ENCODE measurements at places on chromosomes 12 and 14.

- no peak for DNase-seq
Observed at GRCh38 chr12:53476769-53477209, 22.5 kb downstream of the MAP3K12 start.

- no peak for DNase-seq
Observed at GRCh38 chr14:96805956-96806355, 8.8 kb downstream of the VRK1 start.

- no peak for DNase-seq
Observed at GRCh38 chr12:91983935-91984334, 161.7 kb downstream of the BTG1 start.

DNA sequence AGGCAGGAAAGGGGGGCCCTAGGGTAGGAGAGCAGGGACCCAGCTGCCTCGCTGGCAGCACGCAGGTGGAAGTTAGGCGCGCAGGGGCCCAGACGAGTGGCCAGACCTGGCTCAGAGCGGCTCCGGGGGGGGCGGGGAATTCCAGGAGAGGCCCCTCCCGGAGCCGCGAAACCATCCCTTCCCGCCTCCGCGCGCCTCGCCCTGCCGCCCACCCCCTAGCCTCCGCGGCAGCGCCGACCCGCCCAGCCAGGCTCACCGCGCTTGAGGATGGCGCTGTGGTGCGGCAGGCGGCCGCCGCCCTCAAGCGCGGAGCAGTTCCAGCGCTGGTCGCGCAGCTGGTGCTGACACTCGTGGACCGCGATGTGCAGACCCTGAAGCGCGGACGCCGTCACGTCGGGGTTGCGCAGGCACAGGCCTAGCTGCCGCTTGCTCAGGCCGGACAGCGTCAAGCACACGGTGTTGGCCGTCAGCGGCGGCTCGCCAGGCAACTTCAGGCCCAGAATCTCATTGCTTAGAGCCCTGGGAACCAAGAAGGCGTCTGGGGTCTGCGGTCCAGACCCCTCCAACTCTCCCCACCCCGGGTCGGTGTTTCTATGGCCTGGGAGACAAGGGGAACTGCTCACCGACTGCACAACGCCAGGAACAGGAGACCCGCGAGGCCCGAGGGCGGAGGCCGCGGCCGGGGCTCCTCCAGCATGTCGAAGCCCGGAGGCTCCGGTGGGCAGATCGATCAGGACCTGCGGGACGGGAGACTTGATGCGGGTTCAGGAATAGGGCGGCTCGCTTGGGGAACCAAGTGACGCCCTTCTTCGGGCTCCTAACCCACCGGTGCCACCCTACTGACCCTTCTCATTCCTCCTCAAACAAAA lies 1.5 kb downstream of the WNT10B start:
- DNase-seq = no peak

DNA sequence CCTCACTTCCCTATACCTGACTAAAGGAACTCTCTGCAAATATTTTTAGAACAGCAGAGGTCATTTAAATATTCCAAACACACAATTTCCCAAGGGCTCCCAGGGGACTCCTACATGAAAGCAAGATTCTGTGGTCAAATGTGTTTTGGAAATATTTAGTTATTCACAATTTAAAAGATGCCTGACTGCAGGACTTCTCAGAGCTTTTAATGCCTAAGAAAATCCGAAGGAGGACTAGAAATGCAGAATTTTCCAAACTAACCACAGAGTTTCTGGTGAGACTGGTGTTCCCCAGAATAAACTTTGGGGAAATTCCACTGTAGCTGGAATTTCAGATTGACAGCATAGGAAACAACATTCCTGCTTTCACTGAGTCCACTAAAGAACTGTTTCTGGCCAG lies 84.8 kb upstream of the MAP1LC3B2 start:
- DNase-seq = no peak

DNA sequence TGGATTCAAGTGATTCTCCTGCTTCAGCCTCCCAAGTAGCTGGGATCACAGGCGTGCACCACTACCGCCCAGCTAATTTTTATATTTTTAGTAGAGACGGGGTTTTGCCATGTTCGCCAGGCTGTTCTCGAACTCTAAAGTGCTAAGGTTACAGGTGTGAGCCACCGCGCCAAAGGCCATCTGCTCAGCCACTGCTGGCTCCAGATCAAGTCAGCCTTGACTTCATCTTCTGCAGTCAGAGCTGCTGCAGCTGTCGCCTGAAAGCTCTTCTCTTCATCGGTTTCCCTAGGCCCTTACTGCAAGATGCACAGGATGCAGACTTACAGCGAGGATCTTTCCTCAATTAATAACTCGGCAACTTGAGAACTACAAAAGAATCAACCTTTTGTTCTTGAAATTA lies 66.8 kb downstream of the CLIP1 start:
- DNase-seq = no peak

DNA sequence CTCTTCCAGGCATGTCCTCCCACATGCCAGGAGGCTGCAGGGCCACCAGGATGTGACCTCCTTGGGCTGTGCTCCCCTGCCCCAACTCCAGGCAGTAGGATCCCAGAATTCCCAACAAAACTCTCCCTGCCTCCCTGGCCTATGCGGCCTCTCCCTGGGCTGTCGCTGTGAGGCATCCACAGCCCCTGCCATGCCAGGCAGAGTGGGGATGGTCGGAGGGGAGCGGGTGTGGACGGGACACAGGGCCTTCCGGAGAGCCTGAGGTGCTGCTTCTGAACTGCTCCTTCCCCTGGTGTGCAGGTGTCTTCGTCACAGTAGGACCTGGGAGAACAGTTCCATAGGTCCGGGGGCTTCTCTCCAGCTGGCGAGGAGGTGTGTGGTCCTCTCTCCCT lies 18.3 kb downstream of the GPR132 start:
- no peak for DNase-seq

DNA sequence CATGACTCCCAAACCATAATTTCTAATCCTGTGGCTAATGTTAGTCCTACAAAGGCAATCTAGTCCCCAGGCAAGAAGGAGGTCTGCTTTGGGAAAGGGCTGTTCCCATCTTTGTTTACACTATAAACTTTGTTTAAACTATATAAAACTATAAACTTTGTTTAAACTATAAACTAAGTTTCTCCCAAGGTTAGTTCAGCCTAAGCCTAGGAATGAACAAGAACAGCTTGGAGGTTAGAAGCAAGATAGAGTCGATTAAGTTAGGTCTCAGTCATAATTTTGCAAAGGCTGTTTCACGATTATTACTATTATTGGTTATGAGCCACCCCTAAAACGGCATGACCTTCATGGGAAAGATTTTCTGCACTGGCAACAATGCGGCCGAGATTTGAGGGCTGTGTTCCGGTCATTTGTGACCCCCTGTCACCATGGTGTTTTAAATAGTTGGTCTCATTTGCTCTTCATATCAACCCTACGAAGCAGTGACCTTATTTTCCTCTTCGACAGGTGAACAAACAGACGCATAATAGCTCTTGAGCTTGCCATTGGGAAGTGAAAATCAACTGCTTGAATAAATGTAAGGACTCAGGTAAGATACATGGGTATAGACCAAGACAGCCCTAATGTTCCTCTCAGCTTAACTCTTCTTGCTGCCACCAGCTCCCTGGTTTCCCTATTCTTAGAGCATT lies 322.6 kb upstream of the TMEM132C start:
- DNase-seq = no peak

- no peak for DNase-seq
Observed at GRCh38 chr12:56338308-56339157, at the start of gene IL23A. Gene IL23A (plus strand): TSS chr12:56338884. CDS start chr12:56339045, 161 bp downstream.

DNA sequence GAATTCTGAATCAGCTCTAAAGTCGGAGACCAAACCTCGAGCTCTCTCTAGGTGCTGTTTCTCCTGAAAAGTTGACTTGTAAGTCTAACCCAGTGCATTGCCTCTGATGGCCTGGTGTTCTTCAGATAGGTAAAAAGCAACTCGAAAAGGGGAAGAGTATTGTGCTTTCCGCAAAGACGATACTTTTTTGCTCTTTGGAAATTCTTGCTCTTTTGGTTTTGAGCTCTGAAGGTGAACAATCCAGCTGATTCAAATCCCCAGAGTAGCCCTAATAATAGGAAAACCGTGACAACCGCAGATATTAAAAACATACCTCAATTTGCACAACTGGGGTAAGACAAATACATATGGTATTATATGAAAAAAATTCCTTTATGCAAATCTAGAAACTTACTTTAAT lies 447.4 kb downstream of the RAD51B start:
- DNase-seq = no peak

DNA sequence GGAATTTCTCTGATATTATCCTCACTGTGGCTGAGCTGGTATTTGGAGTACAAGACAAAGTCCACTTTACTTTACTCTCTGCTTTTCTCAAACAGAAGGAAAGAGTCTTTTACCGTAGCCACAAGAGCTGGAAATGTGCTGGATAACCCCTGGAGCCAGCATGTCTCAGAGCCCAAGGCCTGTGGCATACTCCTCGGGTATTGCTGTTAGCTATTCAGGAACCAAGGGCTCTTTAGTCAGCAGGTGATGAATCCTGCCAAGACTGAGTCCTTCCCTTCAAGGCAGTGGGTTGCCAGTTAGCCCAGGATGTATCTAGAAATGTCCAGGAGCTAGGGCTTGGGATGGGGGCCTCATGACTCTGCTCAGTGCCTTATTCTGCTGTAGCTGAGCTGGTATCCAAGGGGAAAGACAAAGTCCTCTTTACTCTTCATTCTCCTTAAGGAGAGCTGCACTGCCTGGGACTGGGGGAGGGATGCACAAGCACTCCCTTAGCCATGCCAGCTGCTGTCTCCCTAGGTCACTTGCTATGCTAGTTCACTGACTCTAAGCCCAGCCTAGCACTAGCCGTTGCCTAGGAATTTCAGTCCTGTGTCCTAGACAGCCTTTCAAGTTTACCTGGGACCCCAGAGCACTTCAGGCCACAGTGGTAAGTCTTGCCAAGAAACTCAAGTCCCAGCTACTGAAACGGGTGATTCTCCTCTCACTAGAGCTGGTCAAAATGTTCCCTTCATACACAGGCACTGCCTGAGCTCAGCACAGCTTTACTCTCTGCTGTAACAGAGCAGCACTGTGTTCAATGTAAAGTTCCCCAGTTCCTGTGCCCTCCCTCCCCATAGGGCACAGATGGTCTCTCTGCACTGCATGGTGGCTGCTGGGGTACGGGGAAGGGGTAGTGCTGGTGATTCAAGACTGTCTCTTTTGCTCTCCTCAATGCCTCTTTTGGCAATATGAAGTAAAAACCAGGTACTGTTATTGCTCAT lies 136.4 kb downstream of the SLC35F4 start:
- DNase-seq = no peak

DNA sequence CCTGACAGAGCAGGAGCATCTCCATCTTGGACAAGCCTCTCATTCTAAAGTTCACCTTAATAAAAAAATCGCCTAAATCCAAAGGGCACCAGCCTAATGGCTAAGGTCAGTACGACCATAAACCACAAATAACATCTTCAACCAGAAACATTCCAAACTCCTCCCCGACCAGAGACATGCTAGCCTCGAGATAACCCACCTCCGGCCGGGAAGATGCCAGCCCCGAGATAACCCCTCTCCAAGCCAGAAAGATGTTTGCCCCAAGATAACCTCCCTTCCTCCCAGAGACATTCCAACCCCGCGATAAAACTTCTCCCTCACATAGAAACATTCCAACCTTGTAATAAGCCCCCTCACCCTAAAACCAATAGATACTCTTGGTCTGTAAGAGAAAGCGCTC lies 86.8 kb upstream of the PKP2 start:
- DNase-seq = no peak

- no peak for DNase-seq
Observed at GRCh38 chr12:100254876-100255275, 12.0 kb downstream of the DEPDC4 start.

DNA sequence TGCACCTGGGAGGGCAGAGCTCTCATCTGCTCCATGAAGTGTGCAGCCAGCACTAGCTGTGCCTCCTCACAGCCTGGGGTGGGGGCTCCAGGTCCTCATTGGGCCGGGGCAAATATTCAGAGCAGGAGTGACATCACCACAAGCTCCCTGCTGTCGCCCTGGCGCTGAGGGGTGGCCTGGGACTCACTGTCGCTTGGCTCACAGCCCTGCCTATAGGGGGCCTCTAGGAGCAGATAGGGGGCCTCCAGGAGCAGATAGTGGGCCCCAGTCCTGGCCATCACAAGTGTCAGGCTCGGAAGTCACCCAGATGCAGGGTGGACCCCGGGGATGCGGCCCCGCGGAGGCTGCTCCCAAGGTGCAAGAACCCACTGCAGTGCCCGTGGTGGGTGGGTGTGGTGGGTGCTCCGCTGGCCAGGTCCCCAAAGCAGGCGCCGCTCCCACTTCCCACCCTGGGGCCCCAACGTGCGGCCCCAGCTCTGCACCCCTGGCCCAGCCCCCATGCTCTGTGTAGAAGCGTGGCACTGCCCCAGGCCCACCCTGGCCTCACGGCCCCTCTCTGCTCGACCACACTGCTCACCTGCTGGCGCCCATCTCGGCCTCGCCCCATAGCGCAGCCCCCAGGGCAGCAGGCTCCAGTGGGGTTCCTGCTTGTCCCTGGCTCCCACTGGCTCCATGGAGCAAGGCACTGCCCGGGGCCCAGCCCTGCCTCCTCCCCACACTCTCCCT lies 18.0 kb downstream of the SYNJ2BP start:
- DNase-seq = no peak

DNA sequence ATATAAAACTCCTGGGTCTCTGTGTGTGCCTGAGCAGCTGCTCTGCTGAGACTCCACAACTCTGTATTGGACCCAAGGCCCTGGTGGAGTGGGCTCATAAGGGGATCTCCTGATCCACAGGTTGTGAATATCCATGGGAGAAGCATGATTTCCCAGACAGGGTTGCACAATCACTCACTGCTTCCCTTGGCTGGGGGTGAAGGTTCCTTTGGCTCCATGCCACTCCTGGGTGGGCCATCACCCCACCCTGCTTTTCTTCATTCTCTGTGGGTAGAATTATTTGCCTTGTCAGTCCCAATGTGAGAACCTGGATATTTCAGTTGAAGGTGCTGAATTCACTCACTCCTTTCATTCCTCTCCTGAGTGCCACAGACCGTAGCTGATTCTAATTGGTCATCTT lies 205.2 kb upstream of the TMEM260 start:
- no peak for DNase-seq

DNA sequence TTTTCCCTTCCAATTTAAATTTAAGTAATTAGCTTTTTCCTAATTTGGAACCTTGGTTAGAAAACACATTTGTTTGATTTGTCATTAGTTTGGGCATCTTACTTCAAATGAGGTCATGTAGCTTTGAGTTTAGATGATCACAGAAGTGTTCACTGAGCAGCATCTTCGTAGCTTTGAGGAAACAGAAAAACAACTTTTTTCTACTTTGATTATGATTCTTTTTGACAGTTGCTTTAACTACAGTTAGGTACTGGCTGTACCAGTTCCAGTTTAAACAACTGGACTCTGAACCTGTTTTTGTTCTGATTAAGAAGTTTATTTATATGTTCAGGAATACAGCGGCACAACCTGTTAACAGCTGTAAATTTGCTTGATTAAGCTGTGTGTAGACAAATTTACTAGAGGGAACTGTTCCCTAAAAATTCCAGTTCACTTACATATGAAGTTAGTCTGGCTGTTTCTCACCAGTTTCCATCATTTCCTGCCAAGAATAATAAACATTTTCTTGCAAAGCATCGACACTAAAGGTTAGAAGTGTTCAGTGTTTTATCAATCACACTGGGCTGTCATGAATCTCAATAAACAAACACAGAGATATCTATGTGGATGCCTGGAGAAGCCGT lies 191.9 kb downstream of the RAD51B start:
- DNase-seq = no peak
